Left renal cortex interstitium (tissue), 4 donors: ENCODE measurements at places on chromosomes 3 and 15. TPM values are rescaled to one million over a fixed set of nuclear protein-coding genes. Genes with fewer than 3 reads are reported as not detected.
A peak's percentile ranks its signal among the peaks of the same experiment; 100 is the strongest.

CFAP100 gene
- 0.40 TPM for polyA plus RNA-seq

MOBP gene
- 0.20 TPM for polyA plus RNA-seq

SLC22A14 gene
- polyA plus RNA-seq: 0.21 TPM

GNB4 gene
- polyA plus RNA-seq: 23.8 TPM

AGBL1 gene
- polyA plus RNA-seq: 0.13 TPM

MYEF2 gene
- polyA plus RNA-seq: 106 TPM

SAXO2 gene
- 8.9 TPM for polyA plus RNA-seq

SLC9A9 gene
- polyA plus RNA-seq: 4.1 TPM

RLBP1 gene
- not detected for polyA plus RNA-seq

LRRIQ4 gene
- polyA plus RNA-seq: 0.17 TPM

TMEM108 gene
- polyA plus RNA-seq: 2.1 TPM

CCDC39 gene
- 4.3 TPM for polyA plus RNA-seq

- DNase-seq: no peak
Observed at GRCh38 chr3:151227266-151227806, 24.3 kb upstream of the GPR171 start.

GRCh38 chr3:114213627-114214541 is 23.5 kb downstream of the ZNF80 start:
- DNase-seq: peak; percentile 17

DNA sequence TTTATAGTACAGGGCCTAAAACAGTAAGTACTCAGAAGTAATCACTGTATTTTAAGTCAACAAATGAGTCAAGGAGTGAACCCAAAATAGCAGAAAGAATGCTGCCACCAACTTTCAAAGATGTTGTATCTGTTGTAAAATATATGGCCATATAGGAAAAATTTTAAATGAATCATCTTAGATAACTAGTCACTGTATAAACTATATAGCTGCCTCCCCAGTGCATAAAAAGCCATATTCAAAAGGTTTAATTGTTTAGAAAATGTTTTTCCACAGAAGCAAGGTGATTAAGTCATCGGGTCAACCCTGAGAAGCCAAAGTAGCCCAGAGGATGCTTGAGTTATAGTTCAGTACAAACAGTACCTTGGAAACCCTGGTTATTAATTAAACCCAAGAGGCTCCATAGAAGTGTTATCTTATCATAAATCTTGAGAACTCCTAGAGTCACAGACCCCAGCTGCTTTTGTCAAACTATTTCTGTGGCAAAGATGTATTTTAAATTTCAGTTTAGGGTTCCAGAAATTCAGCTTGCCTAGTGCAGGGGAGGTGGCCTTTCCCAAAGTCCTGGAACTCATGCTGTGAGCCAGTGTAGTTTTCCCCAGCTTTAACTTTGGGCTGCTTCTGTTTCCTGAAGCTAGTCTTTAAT is 39.2 kb downstream of the MBNL1 start:
- no peak for DNase-seq

- no peak for DNase-seq
Observed at GRCh38 chr3:50186096-50186495, 5.3 kb upstream of the GNAT1 start.

DNA sequence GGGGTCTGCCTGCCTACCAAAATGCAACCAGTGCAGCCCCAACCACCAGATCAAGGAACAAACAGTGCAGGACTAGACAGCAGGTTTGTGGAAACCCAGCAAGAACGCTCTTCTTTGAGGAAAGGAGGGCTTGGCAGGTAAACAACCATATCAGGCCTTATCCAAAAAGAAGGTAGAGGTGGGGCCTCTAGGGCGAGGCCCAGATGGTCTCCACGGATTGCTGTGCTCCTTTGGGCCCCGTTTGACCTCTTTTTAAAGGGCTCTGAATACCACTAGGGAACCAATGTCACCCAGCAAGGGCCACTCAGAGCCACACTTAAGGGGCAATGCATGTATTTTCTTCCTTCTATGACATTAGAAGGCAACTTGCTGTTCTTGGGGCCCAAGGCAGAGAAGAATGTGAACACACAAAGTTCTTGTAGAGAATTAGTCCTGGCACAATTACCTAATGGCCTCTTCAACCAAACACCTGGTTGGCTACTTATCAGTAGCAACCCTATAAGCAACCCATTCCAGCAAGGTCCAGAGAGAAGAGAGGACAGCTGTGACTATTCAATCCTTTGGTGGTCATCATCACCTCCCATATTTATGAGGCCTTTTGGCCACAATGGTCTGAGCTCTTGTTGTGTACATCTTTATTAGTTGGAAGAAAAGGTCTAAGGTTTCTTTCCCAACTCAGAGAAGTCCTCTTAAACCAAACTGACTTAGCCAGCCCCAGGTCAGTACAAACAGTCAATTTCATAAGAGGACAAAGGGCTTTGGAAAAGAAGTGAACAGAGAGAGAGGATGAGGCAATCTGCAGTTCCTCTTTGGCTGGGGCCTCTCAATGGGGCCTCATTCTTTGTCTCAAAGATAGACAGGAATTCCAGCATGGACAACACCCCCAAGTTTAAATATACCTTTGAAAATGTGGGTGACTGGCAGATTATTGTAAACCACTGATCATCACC is 36.0 kb downstream of the FOXP1 start:
- no peak for DNase-seq

- DNase-seq: no peak
Observed at GRCh38 chr3:58173669-58174398, 36.9 kb downstream of the DNASE1L3 start.

DNA sequence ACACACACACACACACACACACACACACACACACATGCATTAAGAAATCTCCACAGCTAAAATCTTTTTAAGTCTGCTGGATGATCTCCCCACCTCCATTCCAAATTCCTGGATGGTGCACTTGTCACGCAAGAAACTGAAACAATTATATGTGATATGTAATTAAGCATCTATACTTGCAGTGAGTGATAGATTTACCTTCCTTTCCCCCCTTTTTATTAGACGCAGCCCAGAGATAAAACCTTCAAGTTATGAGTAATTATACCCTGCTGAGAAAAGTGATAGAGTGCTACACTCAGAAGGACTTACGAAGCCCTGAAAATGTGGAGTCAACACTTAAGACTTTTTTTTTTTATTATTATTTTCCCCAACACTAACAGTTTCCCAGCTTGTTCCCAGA is 255.2 kb downstream of the LSAMP start:
- no peak for DNase-seq

- no peak for DNase-seq
Observed at GRCh38 chr3:125481786-125482185, 38.2 kb downstream of the SNX4 start.

DNA sequence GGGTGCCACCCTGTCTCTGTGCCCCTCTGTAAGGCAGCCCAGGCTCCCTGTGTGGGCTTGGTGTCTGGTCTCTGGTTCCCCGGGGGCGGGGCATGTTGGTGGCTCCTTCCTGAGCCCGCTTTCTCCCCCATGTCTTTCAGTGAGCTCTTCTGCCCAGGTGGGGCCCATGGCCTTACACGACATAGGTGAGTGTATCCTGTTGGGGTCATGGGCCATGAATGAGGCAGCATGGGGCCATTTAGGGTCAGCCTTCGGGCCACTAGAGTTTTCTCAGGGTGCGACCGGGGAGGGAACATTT is 195.1 kb downstream of the UBE3A start:
- DNase-seq: no peak

DNA sequence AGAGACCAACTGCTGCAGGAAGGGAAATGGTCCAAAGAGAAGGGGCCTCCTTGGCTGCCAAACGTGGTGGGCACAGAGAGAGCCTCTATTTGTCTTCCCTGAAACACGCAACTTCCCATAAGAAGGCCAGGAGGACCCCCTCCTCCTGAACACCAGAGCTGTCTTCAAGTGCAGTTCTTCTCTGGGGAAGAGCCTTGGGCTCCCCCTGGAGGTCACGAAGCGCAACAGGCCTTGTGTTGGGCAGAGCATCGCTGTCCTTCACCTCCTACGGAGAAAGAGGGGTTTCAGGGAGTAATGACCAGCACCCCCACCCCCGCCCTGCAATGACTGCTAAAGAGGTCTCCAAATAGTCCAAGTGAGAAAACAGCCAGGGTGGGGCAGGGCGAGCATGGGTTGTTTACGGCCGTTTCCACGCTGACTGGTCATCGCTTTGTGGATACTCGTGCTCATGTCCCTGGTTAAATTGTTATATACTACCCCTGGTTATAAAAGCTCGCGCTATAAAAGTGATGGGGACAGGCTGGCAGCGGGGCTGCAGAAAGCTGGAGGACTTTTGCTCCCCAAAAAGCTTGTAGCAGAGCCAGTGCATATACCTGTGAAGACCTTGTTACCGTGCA is 397.5 kb upstream of the ATP10A start:
- no peak for DNase-seq

GRCh38 chr15:51353976-51354375 is 12.5 kb downstream of the GLDN start:
- no peak for DNase-seq

DNA sequence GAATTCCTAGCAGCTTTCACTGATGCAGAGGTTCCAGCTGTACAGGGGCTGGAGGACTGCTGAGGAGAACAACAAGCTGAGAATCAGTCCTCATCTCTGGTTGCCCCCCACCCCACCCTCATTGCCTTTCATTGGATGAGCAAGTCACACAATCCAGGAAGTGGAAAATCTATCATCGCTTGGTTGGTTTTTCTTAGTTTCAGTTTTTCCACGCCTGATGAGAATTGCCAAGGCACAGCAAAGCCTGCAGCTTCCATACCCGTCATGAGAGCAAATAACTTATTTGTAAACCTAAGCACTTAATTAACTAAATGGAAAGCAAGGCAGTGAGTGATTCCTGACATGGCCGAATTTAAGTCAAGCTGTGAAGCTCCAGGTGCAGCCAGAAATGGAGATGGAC is 21.4 kb upstream of the LIPC start:
- no peak for DNase-seq

DNA sequence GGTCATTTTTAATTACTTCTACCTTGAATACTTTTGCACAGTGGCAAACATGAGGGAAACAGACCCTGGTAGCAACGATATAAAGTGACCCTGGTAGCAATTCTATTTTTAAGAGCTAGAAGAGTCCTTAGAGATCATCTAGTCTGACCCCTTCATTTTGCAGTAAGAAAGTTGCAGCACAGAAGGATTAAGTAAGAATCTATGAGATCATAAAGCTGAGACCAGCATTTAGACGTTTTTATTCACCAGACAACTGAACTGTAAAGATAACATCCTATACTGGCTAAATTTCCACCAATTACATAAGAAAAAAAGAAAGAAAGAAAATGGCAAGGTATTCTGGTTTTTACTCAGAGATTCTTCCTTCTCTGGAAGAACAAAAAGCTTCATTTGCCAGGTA is 49.9 kb downstream of the LRRFIP2 start:
- no peak for DNase-seq

GRCh38 chr3:126434264-126434590 is 39.5 kb downstream of the CFAP100 start:
- no peak for DNase-seq

GRCh38 chr15:99606646-99607045 is 40.9 kb downstream of the MEF2A start:
- DNase-seq: no peak

GRCh38 chr15:93034512-93034911 is 54.5 kb downstream of the RGMA start:
- DNase-seq: no peak

- no peak for DNase-seq
Observed at GRCh38 chr3:169940470-169941181, 26.0 kb upstream of the SEC62 start.

- DNase-seq: no peak
Observed at GRCh38 chr3:58341376-58341775, 8.7 kb downstream of the PXK start.

GRCh38 chr3:31105438-31106077 is 211.1 kb upstream of the GADL1 start:
- no peak for DNase-seq

DNA sequence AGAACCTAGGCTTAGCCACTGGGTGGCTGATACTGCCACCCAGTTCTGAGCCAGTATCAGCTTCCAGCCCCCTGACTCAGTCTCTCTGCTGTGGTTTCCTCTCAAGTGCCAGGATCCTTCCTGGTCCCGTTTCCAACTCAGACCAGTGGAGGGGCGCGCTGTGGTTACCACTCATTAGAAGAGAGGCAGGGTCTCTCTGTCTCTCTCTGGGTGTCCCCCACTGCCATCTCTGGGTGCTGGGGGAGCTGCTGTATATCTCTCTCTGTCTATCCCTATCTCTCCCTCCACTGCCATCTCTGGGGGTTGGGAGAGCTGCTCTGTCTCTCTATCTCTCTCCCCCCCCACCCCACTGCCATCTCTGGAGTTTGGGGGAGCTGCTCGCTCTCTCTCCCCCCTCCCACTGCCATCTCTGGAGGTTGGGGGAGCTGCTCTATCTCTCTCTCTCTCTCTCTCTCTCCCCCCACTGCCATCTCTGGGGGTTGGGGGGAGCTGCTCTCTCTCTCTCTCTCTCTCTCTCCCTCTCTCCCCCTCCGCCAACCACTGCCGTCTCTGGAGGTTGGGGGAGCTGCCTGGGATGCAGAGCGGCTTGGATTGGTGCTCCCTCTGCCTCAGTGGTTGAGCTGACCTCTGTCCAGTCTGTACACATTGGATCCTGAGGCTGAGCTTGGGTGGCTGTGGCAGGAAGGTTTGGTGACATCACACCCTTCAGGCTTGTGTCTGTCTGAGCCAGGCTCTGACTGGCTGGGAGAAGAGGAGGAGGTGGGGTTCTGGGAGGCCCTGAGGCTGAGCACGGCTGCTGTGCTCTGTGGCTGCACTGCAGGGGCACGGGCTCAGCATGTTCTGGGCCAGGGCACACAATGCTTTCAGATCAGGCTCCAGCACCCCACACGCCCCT is 98.9 kb downstream of the APBA2 start:
- peak; percentile 40 for DNase-seq

DNA sequence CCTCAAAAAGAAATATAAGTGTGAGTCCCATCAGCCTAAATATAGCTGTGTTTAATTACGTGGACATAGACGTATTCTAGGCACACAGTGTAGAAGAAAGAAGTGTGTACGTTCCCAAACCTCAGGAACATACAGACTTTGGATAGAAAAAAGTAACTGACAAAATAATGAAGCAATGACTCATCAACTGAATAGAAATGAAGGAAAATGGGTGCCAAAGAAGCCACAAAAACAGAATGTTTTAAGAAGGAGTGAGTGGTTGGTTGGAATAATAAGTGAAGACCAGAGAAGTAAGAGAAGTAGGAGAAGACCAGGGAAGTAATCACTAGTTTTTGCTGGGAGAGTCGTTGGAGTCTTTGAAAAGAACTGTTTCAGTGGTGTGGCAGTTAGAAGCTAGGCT is 518.1 kb downstream of the ROBO1 start:
- no peak for DNase-seq

- no peak for DNase-seq
Observed at GRCh38 chr15:67977414-67978089, 76.6 kb upstream of the PIAS1 start.

- no peak for DNase-seq
Observed at GRCh38 chr3:189629803-189630455, 1.3 kb upstream of the TP63 start.
